ENCODE measurements at places on chromosomes 6 and 20.

DNA sequence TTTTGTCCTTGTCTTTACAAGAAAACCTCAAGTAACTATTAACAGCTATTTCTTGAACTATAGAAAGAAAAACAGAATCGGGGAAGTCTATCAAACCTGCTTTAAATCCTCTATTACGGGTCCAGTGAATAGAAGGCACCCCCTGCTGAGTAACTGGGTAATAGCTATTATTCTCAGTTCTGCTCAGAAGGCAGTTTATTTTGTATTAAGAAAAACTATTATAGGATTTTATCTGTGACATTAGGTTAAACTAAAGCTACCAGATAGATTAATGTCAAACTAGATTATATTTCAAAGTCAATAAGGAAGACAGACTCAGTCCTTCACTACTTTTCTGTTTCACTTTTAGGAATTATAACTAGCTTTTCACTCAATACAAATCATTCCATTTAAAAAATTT, 93.7 kb downstream of the DST start:
- no peak for DNase-seq

DNA sequence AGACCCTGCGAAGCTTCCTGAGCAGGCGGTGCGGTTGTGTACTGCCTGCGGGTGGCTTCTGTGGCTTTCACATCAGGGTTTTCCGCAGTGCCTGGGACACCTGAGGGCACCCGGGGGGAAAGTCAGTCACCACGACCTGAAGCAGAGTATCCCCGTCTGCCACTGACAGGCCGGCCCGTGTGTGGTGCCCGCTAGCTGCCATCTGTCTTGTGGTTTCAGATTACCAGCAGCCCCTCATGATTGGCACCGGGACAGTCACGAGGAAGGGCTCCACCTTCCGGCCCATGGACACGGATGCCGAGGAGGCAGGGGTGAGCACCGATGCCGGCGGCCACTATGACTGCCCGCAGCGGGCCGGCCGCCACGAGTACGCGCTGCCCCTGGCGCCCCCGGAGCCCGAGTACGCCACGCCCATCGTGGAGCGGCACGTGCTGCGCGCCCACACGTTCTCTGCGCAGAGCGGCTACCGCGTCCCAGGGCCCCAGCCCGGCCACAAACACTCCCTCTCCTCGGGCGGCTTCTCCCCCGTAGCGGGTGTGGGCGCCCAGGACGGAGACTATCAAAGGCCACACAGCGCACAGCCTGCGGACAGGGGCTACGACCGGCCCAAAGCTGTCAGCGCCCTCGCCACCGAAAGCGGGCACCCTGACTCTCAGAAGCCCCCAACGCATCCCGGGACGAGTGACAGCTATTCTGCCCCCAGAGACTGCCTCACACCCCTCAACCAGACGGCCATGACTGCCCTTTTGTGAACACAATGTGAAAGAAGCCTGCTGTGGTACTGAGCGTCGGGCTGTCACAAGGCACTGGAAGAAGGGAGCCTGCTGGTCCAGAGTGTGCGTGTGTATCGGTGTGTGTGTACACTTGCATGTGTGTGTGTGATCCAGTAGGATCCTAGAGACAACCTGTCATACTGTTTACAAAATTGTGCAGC, 54.4 kb downstream of the GOPC start:
- DNase-seq, result no peak

- no peak for DNase-seq
Observed at GRCh38 chr6:83270971-83271719, 78.0 kb downstream of the RWDD2A start.

- no peak for DNase-seq
Observed at GRCh38 chr6:122143813-122144601, 255.4 kb upstream of the HSF2 start.

DNA sequence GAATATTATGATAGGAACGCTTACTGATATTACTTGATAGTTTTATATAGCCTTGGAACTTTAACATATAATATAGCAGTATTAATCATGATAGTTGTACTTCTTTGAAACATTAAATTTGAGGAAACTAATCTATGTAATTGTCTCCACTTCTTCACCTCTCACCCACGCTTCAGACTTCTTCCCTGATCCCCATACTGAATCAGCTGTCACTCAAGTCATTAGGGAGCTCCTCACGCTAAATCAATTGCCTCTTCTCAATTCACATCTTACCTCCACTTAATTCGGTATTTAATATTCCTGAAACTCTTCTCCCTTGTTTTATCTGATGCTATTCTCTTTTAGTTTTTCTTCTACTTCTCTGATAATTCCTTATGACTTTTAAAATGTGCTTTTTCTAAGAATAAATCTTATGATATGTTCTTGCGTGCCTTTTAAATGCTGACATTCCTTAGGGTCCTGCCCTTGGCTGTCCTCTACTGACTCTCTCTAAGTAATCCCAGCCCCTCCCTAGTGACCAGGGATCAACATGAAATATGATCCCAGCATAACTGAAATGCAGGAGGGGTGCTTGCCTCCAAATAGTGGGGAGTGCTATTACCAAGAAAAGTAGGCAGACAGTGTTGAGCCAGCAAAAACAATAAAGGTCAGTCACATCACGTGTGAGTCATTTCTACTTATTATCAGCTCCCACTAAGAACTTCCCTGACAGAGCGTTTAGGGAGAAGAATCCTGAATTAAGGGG, 9.9 kb downstream of the ANKRD66 start:
- DNase-seq, result no peak

- no peak for DNase-seq
Observed at GRCh38 chr20:22098511-22098910, 393.0 kb downstream of the PAX1 start.

- DNase-seq, result no peak
Observed at GRCh38 chr20:24943731-24944130, 5.3 kb upstream of the CST7 start.

- no peak for DNase-seq
Observed at GRCh38 chr6:53335224-53335994, 13.3 kb downstream of the ELOVL5 start.

- no peak for DNase-seq
Observed at GRCh38 chr20:21395666-21396598, 1.4 kb downstream of the NKX2-4 start.

DNA sequence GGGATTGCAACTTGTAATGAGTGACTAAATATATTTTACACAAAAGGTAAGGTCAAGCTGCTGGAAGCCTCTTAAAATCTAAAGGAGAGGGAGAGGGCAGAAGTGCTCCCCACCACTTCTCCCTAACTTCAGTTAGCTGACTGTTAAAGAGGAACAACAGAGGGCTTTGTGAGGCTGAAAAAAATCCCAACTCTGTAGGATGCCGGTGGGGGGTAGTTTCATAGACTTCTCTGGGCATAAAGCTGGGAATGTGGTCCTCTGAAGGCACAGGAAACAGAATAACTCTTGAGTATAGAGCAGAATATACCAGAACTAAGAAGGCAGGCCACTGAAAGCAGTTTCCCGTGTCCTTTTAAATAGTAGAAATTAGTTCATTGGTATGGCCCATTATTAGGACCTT, 71.6 kb downstream of the KIF6 start:
- DNase-seq, result no peak
